ENCODE measurements at places on chromosomes 2 and 18.

DNA sequence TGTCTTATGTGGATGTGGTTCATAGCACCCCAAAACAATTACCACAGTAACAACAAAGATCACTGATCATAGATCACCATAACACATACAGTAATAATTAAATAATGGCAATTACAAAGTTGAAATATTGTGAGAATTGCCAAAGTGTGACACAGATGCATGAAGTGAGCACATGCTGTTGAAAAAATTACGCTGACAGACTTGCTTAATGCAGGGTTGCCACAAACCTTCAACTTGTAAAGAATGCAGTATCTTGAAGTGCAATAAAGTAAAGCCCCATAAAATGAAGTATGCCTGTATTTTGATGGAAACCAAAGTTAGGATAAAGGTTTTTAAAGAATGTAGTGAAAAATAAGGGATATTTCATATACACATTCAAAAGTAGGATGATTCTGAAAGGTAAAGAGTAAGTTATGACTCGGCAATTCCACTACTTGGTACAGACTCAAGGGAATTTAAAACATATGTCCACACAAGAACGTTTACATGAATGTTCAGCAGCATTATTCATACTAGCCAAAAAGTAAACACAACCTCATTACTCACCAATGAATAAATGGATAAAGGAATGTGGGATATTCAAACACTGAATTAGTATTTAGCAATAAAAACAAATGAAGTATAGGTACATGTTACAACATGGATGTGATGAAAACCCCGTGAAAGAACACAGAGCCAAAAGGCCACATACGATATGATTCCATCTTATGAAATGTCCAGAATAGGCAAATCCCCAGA is 61.6 kb downstream of the SCN9A start:
- no peak for DNase-seq

DNA sequence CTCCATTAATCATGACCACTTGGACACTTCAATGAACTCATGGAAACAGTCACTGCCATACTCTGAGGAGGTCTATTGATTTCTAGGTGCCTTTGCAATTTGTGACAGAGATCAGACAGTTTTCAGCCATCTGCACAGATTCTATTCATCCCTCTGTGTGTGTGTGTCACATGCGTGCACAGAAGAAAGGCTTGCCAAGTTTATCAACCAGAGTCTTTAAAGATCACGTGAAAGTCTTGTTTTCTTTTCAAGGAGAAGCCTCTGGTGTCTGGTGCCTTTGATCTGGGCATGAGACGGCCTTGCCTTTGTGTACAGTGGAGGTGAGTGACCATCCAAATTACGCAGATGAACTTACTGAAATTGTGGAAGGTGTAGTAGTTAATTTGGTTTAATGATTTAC is 164.2 kb downstream of the VAPA start:
- DNase-seq: no peak

DNA sequence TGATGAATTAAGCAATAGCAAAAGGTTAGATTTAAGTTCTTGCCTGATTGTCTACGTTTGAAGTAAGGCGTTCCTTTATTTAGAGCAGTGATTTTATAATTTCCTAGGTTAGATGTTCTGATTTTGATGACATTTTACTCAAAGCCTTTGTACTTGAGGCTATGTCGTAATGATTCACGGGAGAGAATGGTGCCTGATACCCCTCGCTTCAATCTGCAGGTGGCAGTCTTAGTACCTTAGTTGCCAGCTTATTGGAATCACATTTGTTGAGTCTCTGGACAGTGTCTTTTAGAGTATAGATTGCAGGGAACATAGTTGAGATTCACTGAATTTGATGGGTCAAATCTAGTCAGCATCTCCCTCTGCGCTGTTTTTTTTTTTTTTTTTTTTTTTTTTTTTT is 89.5 kb downstream of the BIRC6 start:
- no peak for DNase-seq

DNA sequence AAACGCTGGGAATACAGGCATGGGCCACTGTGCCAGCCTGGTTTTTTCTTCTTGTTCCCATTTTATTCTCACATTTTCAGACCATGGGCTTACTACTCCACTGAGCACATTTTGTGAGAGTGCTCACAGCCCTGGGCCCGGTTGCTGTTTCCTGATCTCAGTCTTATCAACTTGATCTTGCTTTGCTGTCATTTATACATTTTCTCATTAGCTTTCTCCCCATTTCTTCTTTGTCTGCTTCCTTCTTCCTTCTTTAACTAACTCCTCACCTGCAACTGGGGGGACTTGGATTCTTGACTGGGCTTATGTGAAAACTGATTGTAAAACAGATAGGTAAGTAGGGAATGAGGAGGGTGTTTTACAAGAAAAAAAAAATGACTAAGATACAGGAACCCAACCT is 117.3 kb downstream of the PLB1 start:
- DNase-seq: no peak

DNA sequence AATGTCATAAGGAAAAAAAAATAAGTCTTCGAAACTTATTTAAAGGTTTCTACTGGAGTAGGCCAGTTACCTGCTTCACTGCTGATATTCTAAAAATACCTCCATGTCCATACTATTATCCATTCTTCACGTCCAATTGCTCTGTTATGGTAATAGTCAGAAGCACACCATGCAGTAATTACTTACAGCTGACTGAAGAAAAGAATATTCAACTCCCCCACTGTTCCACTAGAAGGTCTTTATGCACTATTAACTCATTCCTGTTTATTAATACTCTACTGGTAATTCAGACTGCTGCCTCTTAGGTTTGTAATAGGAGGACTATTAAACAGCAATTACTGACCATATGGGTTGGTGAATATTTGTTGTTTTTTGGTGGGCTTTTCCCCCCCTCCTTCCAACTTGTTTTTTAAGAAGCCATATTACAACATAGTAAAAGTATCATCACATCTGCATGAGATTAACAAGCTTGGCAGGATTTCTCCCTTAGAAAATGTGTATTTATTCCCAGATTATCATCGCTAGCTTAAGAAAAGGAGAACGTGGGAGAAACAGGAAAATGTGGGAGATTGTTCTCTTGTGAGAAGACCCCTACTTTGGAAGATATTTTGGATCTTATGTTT is 806.4 kb upstream of the FANCL start:
- no peak for DNase-seq

- no peak for DNase-seq
These were observed 36.0 kb downstream of the SLC66A2 start for GRCh38 chr18:79915161-79916127.

DNA sequence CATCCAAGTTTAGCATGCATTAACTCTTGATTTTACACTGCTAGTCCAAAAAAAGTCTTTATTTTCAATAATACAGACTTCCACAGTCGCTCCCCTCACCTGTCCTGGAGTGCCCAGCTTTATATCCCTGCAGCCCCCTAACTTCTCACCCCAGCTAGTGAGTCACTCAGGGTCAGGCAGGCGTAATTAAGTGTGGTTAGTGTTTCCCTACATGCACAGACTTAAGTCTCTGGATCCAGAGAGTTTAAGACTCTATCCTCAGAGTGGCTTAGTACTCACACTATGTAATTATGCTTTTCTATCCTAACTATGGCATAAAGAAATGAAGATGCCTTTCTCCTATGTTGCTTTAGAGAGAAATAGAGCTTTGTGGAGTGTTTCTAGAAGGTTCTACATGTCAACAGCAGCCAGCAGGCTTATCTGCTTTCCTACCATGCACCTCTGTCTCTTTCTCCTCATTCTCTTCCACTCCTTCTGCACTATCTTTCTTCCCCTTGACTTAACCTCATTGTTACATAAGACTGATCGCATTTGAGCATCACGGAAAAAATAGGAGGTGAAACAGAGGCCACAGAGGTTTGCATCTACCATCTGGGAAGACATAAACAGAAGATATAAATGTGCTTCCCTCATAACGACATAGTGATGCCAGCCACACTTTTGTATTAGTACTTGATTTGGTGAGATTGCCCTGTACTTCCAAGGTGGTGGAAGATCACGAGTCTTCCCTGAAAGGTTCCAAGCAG is 34.4 kb upstream of the PMAIP1 start:
- no peak for DNase-seq

DNA sequence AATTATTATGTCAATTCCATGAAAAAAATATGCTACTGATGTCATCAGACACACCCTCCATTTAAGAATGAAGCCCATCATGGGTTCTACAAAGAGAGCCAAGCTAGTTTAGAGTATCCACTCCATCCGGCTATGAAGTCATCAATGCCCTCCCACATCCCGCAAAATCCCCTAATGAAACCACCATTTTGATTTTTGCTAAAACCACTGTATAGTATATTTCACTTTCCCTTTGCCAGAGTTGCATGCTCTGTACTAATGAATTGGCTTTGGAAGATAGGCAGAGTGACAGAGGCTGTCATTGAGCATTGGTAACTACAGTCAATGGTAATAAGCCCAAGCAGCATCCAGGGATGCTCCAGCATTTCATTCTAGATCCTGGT is 118.6 kb downstream of the ANKRD44 start:
- no peak for DNase-seq

DNA sequence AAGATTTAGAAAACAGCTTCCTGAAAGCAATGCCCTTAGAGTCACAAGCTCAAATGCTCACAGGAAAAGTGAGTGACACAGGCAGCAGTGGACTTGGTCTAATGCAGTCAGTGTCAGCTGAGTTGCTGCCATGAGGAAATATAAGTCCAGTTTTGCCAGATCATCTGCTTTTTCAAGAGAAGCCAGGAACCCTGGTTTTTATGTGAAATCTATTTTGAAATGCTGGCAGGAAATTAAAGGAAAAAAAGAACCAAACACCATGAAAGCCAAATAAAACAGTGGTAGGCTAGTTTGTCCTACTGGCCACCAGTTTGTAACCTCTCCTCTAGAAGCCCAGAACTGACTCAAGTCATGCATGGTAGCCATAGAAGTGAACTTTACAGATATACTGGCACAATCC is 109.2 kb downstream of the THADA start:
- DNase-seq: no peak

GRCh38 chr2:27992787-27993401 is 102.4 kb downstream of the BABAM2 start:
- DNase-seq: no peak

DNA sequence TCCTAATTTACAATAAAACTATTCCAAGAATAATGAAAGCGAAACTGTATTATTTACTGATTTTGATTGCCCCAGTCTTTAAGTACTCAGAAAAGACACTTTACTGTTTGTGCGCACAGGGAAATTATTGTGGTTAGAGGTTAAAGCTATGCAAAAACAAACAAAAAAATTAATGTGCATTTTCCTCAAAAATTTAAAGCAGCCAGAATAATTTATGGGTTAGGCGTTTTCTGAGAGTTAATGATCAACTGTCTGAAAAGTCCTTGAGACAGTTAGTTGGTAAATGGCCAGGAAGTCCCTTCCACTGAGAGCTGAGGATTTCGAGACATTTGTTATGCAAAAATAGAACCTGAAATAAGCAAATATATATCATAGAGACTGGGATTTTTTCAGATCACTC is 143.3 kb downstream of the IRS1 start:
- DNase-seq: no peak

- peak; percentile 50 for DNase-seq
These were observed 117.7 kb upstream of the MCFD2 start for GRCh38 chr2:47033102-47033880.

GRCh38 chr2:10449838-10450691 is 1.9 kb upstream of the ODC1 start:
- DNase-seq: no peak

- DNase-seq: no peak
These were observed 4.2 kb downstream of the TRAK2 start for GRCh38 chr2:201447086-201447485.

GRCh38 chr18:36766836-36767235 is 62.0 kb downstream of the TPGS2 start:
- no peak for DNase-seq

DNA sequence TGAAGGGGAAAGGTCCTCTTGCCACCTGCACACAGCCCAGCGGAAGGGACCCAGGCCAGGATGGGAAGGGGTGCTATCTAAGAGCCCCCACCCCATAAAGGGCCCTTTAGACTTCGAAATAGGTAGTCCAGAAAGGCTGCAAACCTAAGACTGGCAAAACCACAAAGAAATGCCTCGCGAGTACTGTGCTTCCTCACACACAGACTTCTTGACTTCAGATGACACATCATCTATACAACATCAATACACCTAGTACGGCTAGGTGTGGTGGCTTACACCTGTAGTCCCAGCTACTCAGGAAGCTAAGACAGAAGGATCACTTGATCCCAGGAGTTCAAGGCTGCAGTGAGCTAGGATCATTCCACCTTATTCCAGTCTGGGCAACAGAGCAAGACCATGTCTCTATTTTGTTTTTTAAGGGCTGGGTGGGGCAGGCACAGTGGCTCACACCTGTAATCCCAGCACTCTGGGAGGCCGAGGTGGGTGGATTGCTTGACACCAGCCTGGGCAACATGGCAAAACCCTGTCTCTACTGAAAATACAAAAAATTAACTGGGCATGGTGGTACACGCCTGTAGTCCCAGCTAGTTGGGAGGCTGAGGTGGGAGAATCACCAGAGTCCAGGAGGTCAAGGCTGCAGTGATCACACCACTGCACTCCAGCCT is 125.8 kb downstream of the CABLES1 start:
- DNase-seq: no peak

- no peak for DNase-seq
These were observed 17.9 kb downstream of the PCARE start for GRCh38 chr2:29056452-29056851.

- no peak for DNase-seq
These were observed 134.9 kb downstream of the ZAP70 start for GRCh38 chr2:97848306-97848705.

GRCh38 chr2:75326645-75327044 is 127.3 kb upstream of the TACR1 start:
- DNase-seq: no peak

DNA sequence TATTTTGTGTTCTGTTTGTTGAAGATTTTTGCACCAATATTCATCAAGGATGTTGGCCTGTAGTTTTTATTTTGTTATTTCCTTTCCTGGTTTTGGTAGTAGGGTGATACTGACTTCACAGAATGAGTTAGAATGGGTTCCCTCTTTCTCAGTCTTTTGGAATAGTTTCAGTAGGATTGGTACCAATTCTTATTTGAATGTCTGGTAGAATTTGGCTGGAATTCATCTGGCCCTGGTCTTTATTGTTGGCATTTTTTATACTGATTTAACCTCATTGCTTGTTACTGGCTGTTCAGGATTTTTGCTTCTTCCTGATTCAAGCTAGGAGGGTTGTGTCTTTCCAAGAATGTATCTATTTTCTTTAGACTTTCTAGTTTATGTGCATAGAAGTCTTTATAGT is 263.7 kb downstream of the SOX11 start:
- no peak for DNase-seq

DNA sequence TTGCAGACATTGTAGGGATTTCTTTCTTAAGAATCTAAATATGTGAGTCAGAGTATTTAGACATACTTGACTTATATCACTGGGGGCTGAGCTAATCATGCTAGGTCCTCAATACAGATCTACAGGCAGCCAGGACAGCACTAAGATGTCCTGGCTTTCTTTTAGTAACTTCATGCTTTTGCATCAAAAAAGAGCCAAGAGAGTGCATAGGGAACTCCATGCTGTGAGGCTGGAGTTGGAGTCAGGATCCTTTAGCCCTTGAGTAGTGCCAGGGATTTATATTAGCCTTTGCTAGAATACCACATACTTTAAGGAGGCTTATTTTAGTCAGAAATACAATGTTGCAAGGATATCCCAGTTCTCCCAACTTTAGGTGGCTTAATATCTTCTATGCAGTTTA is 289.7 kb downstream of the CCDC85A start:
- DNase-seq: no peak

- no peak for DNase-seq
These were observed 36.5 kb downstream of the MYO3B start for GRCh38 chr2:170214309-170214948.
